ENCODE measurements at places on chromosomes 4 and X.

- DNase-seq = no peak
Measured at GRCh38 chr4:37835031-37835430, 8.5 kb downstream of the PGM2 start.

DNA sequence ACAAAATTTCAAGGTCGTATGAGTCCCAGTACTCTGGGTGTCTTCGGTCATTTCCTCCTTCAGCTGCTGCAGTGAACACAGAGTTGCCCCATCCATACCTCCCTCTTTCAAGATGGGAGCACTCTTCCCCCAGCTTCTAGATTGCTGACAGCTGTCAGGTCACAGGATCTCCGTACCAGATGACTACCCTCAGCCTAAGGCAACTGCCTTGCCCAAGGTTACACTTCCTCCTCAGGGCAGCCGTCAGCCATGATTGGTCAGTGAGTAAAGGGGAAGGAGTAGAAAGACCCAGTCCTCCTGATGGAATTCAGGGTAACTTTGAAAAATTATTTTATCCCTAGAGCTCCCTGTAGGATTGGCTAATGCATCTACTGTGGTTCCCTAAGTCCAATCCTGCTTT, 81.6 kb downstream of the NAF1 start:
- DNase-seq = no peak

DNA sequence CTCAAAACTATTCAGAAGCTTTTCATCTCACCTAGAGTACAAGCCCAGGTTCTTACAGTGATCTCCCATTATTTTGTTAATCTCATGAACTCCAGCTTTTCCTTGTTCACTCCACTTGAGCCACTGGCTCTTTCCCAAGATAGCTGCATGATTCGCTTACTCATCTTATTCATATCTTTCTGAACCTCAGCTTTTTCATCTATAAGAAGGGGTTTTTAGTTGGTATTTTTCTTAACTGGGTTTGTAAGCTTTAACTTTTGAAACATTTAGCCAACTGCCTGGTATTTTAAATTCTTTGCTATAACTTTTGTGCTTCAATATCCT, 24.0 kb downstream of the GIMD1 start:
- no peak for DNase-seq

GRCh38 chr4:8867624-8868320, 3.9 kb downstream of the HMX1 start:
- no peak for DNase-seq

DNA sequence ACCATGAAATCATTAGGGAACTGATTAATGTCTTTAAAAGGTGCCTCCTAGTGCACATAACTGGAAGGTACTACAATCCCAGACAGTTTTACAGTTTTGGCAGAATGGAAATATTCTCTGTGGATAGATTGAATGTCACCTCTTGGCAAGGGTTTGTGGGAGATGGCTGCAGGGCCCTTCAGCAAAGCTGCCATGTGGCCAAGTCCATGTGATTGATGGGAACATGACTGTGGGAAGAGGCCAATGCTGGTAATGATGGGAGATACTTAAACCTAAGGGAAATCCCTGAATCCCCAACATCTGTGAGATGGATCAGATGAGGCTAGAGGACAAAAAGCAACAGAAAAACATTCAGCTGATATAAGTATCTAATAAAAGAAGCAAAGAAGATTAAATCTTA, 493.7 kb downstream of the MAGEE1 start:
- no peak for DNase-seq

DNA sequence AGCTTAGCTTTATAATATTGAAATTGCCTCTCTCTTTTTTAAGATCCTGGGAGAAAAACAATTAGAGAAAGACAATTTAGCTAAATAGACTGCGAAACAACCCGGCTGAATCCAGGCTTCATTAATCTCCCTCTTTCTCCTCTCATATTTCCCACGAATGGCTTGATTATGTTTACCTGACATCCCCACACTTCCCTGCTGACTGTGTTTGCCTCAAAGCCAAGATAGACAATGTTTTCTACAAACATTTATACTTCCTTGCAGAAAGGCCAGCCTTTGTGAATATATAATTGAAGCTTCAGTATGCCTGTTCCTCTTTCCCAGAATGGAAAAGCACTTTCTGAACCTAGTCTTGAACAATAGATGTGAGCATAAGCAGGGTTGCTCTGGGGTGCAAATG, 566.8 kb downstream of the PDHA2 start:
- DNase-seq = no peak

DNA sequence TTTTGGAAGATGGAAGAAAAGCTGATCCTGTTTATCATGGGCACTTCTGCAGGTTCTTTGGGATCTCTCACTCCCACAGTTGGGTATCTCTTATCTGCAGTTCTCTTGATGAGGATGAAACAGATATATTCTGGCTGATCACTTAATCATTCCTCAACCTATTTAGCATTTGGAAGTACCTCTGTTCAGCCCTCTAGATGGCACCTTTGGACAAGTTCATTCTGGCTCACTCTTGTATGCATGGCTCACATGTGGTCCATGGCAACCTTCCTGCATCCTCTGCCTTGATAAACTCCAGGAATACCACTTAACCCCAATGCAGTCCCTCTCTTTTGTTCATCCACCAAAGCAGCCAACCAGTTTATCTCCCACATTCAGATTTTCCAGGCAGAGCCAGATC, 74.2 kb downstream of the SMARCA5 start:
- DNase-seq = no peak

DNA sequence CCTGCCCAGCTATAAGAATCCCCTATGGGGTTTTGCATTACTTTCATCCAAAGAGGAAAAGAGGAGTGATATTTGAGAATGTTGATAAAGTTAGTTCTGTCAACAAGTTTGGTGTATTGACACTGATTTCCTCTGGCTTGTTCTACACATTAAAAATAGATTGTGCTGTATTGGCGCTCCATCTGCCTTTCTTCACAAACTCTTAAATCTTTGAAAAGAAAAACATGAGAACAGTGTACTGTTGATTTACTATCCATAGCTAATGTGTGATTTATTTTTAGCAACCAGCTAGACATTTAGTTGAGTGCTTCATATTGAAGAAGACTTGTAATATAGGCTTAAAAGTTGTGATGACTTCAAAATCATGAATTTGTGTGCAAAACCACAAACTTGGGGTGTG, 261.2 kb upstream of the ANKRD50 start:
- no peak for DNase-seq

DNA sequence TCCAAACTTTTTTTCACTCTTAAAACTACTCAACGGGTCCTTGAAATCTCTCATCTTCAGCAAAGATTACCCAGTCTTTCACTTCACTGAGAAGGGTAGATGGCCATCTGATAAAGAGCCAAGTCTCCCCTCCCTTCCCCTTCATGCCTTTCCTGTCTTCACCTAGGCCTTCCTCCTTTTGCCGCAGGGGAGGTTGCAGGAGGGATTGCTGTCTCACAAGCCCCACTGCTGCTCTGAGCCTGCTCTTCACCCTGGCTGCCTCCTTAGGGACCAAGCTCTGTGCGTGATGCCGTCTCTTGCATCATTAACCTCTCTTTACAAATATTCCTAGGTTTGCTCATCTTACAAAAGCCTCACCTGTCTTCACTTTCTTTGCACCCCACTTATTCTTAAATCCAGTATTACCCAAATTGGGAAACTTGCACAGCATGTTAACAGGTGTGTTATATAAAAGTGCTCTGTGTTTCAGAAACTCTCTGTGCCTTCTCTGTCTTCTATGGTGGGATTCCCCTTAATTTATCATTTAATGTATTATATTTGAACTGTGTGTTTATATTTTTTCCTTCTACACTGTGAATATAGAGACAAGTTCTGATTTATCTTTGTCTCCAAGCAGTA, 3.8 kb downstream of the ZFX start:
- peak; percentile 61 for DNase-seq

DNA sequence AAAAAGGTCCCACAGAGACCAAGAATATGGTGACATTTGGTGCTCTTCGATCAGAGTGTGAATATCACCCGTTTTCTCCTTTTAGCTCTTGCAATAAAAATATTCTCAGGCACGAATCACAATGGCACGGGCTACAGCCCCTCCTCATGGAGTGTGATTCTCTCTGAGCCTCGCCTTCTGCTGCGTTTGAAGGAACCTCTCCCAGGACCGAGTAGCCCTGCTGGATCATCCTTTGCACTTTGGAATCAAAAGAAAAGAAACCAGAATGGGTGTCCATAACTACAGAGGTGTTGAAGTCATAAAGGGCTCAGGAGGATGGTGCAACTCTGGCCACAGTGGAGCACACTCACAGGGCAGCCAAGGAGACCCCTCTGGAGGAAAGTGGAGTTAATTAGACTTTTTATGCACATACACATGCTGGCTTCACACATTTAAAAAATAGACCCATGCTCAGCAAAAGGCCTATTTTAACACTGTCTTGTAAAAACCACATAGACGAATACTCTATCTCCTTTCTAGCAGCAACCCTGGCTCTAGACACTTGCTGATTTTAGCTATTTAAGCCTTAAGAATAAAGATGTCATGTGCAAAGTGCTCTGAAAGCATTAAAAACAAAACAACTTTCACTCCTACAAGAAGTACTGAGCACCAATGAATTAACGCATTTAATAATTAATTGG, 19.1 kb downstream of the MAML3 start:
- DNase-seq = no peak

- no peak for DNase-seq
Measured at GRCh38 chr4:104494185-104494584, 509 bp downstream of the CXXC4 start.

- DNase-seq = no peak
Measured at GRCh38 chr4:26484516-26484915, 5.8 kb downstream of the CCKAR start.

GRCh38 chrX:71298119-71298518, 3.4 kb upstream of the ITGB1BP2 start:
- DNase-seq = no peak
